ENCODE measurements at places on chromosomes 3 and 15. TPM values are rescaled to one million over a fixed set of nuclear protein-coding genes. Genes with fewer than 3 reads are reported as not detected.
A peak's percentile ranks its signal among the peaks of the same experiment; 100 is the strongest.

The UROC1 gene
- total RNA-seq: not detected

GRCh38 chr3:70984776-70985482 is 598.6 kb downstream of the FOXP1 start:
- H3K36me3 ChIP-seq: peaks cover 8% of the 10 kb centered on the region
- no peak for DNase-seq
- H3K4me3 ChIP-seq: no peak overlapping the region
- peaks cover 41% of the 10 kb centered on the region for H3K4me1 ChIP-seq

The RARRES1 gene
- total RNA-seq: not detected

DNA sequence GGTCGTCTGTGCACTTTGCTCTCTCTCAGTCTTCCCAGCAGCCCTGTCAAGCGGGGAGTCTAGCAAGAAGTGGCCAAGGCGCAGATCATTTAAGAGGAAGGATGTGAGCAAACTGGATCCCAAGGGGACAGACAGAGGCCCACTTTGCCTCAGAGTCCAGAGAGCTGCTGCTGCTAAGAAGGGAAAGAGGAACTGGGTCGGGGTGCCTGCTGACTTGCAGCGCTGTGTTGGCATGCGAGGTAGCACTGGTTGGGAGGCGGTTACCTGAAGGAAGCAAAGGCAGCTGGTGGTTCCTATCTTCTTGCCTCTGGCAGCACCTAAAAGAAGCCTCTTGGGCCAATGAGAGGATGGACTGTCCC is 28.1 kb downstream of the SMAD3 start:
- peak overlapping the region; percentile 99 for H3K27ac ChIP-seq
- H3K4me3 ChIP-seq: peak overlapping the region; percentile 56
- no peak for DNase-seq
- H3K27me3 ChIP-seq: no peaks in the 10 kb centered on the region

The B3GNT5 gene
- 2.1 TPM for total RNA-seq

- no peaks in the 10 kb centered on the region for H3K27me3 ChIP-seq
- no peak overlapping the region for H3K4me3 ChIP-seq
- peaks cover 2% of the 10 kb centered on the region for H3K4me1 ChIP-seq
- H3K27ac ChIP-seq: no peak overlapping the region
- peaks cover 2% of the 10 kb centered on the region for H3K36me3 ChIP-seq
Measured at GRCh38 chr3:56951366-56951765, 109.1 kb upstream of the SPATA12 start.

DNA sequence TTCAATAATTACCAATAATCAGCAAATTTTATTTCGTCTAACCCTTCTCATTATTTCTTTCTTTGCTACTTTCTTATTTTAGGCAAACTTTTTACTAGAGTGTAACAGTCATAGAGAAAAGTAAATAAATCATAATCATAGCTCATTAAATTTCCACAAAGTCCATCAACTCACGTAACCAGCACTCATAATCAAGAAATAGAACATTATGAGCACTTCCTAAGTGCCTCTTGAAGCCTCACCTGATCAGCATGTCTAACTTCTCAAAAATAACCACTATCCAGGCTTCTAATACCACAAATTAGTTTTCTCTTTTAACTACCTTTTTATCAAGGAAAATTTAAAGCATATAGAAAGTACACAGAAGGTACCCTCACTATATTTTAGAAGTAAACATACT is 38.4 kb upstream of the SLC12A8 start:
- no peak overlapping the region for H3K27ac ChIP-seq
- peaks cover 8% of the 10 kb centered on the region for H3K36me3 ChIP-seq
- H3K27me3 ChIP-seq: no peaks in the 10 kb centered on the region
- no peak for DNase-seq
- H3K4me1 ChIP-seq: peaks cover 13% of the 10 kb centered on the region

DNA sequence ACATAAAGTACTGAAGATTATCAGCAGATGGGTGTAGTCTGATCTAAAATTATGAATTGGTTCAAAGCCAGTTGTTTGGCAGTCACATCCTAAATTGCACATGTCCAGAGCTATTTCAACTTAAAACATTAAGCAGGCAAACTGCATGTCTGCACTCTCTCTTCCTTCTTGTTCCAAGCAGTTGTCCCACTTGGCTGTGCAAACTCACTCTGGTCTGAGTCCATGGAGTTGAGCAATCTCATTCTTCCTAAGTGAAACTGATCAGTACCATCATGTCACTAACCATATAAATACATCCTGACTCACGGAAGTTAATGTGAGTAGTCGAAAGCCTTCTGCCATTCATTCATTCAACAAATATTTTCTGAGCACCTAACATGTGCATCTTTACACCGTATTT is 353.0 kb downstream of the ROBO1 start:
- H3K4me3 ChIP-seq: no peak overlapping the region
- no peaks in the 10 kb centered on the region for H3K4me1 ChIP-seq
- no peaks in the 10 kb centered on the region for H3K36me3 ChIP-seq
- no peaks in the 10 kb centered on the region for H3K27me3 ChIP-seq
- no peak overlapping the region for H3K27ac ChIP-seq

The NR2C2 gene
- 48.3 TPM for total RNA-seq

- H3K27ac ChIP-seq: no peak overlapping the region
- H3K36me3 ChIP-seq: no peaks in the 10 kb centered on the region
- DNase-seq: no peak
- no peak overlapping the region for H3K4me3 ChIP-seq
- H3K27me3 ChIP-seq: peaks cover 33% of the 10 kb centered on the region
- H3K4me1 ChIP-seq: no peaks in the 10 kb centered on the region
Measured at GRCh38 chr3:185351396-185351795, 11.5 kb upstream of the MAP3K13 start.

Data from T-helper 17 cell (primary cell).